ENCODE measurements at places on chromosomes 1 and 21.

DNA sequence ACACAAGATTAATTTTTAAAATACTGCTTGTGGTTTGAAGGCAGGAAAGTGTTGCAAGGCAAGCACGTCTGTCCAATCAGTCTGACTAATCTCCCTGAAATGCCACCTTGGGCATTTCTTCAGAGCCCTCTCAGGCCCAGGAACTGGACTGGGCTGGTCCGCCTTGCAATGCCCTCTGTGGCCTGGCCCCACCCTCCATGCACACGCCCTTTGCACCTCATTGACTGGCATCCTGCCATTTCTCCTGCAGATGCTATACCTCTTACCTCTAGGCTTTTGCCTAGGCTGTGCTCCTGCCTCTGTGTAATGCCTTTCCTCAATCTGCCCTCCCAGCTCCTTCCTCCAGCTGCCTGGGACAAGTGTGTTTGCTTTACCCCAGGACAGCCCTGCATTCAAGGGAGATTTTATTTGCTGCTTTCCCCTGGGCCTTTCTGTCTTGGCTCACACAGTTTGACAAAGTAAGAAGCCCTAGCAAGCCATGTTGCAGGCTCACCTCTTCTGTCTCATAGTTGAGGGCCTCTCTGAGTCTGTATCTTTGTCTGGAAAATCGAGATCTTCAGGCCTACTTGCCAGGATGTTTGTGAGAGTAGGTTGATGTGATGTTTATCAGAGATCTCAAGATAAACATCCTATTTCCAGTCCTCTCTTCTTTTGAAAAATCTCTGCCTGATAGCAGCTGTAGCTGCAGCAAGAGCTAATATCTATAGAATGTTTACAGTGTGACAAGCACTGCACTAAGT is 149.2 kb upstream of the JUN start:
- peak; percentile 73 for DNase-seq

GRCh38 chr1:6332821-6333220 is 60.7 kb downstream of the ACOT7 start:
- no peak for DNase-seq

DNA sequence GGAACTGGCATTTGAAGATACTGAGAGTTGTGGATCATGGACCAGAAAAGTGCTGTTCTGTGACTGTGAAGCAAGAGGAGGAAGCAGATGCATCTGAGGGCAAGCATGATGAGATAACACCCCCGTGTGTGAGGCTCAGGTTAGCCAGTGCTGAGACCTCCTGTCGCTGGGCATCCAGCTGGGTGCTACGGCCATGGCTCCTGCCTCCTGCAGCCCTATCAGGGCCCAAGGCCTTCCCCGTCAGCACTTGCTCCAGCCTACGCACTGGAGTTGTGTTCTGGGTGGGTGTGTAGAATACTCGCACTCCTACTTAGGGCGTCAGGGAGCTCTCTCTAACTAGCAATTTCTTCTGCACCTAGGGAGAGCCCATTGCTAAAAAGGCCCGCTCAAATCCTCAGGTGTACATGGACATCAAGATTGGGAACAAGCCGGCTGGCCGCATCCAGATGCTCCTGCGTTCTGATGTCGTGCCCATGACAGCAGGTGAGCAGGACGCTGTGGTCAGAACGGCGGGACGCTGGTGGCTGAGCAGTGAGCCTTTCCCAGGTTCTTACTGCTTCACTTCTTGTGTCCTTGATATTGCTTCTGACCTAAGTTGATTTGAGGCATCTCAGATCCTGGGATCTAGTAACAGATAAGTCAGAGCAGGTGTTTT is 6.5 kb downstream of the PPIE start:
- DNase-seq: no peak

DNA sequence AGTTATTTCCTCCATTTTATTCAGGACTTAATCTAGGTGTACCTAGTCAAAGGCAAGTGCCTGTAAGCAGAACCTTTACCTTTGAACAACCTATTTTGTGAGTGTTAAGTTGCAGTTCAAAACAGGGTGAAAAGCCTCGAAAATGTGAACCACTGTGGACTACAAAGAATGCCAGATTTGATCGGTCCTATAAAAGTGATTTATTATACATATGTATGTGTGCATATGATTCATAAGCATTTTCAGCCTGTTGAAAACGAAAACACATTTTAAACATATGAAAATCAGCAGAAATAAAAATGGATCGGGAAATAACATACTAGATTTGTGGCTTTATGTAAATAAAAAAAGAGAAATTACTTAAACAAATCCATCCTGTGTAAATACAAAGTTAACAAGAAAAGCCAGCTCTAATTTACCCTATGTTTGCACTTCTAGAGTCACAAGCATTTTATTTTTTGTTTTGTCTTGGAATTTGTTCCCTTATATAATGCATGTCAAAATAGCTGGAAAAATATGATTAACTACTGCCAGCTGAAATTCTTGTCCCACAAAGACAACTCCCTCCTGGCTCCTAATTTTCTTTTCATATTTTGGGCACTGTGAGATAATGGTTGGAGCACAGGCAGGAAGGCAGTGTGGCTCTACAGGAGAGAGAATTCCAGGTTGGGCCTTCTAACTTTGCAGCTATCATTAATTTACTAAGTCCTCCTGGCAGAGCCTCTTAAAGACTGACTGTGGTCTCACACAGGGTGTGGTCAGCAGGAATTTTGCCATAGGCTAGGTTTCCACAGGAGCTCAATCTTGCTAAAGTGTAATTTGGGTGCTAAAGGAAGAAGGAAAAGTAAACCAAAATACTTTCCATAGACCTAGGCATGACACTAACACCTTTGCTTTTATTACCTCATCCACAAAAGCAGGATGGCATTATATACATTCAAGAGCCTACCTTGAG is 70.2 kb upstream of the CDC42BPA start:
- DNase-seq: no peak

- DNase-seq: no peak
These were observed 44.8 kb upstream of the ATP2B4 start for GRCh38 chr1:203581841-203582240.

GRCh38 chr1:246111570-246111969 is 395.5 kb downstream of the SMYD3 start:
- no peak for DNase-seq

GRCh38 chr21:35023396-35024070 is 25.6 kb downstream of the RUNX1 start:
- no peak for DNase-seq

DNA sequence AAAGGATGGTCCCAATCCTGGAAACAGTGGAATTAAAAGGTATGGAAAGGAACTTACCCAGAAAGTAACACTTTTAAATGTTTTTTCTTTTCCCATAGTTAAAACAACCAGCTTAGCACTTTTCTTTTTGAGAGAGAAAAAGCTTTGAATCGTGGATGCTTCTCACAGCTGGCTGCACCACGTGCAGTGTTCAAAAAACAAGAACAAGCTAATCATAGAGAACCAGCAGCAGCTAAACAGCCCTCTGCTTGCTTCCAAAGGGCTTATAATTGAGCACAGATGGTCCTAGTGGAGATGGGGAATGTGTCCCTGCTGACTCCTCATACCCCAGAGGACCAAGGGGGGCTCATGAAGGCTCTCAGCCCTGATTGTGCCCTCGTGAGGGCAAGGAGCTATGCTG is 26.4 kb downstream of the UTP25 start:
- DNase-seq: peak; percentile 22

- DNase-seq: no peak
These were observed 908 bp downstream of the DDI2 start for GRCh38 chr1:15618077-15618654.

- no peak for DNase-seq
These were observed 253.6 kb downstream of the HMCN1 start for GRCh38 chr1:185987611-185988321.
